ENCODE measurements at places on chromosomes 2 and 18.

DNA sequence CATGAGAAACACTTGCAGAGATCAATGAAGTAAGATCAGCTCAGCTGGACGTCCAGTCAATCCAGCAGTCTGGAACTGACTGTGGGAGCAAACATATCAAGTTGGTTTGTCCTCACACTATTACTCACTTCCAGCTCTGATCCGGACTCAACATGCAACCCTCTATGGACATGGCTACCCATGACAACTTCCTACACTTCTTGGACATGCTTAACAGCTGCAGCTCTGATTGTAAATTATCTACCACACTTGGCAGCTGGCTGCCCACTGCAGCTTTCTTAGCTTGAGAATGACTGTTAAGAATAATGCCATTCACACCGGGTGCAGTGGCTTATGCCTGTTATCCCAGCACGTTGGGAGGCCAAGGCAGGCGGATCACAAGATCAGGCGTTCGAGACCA is 429.8 kb downstream of the EPHA4 start:
- no peak for DNase-seq

GRCh38 chr2:157367704-157368103 is 42.1 kb upstream of the ERMN start:
- no peak for DNase-seq

GRCh38 chr18:21996351-21996826 is 173.0 kb upstream of the GATA6 start:
- no peak for DNase-seq

DNA sequence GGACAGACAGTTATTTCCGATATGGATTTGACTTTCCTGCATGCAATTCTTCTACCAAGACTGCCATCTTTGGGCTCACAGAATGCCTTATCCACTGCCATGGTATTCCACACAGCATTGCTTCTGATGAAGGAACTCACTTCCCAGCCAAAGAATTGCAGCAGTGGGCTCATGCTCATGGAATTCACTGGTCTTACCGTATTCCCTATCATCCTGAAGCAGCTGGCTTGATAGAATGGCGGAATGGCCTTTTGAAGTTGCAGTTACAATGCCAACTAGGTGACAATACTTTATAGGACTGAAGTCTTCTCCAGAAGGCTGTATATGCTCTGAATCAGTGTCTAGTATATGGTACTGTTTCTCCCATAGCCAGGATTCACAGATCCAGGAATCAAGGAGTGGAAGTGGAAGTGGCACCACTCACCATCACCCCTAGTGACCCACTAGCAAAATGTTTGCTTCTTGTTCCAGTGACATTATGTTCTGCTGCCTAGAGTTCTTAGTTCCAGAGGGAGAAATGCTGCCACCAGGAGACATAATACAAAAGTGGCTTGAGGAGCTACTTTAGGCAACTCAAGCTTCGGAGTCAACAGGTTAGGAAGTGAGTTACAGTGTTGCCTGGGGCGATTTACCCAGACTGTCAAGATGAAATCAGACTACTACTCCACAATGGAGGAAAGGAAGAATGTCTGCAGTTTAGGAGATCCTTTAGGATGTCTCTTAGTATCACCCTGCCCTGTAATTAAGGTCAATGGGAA is 23.8 kb upstream of the SMAD4 start:
- DNase-seq: no peak

DNA sequence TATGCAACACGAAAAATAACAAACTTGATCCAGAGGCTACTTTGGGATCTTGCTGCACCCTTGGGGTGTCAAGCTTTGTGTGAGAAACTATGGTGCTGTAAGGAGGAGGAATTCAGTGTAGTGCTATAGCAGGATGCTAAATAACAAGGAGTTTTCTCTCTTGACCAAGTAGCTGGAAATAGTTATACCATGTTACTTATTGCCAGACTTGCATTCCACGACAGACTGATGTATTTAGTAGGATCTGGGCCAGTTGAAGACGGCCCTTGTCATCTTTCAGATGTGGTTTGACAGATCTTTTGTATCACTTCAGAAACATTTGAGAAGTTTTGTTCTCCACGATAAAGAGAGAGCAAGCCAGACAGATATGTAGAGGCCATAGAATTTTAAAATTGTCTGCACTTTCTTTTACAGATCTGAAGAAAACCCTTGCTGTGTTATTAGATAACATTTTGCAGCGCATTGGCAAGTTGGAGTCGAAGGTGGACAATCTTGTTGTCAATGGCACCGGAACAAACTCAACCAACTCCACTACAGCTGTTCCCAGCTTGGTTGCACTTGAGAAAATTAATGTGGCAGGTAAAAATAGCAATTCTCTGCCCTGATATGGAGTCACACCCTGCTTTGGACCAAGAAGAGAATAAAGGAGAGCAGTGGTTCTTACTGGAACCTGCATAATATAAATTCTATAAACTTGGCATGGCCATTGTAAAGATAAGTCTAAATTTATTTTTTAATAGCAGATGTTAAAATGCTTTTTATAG is 16.3 kb downstream of the MGAT5 start:
- DNase-seq: no peak

DNA sequence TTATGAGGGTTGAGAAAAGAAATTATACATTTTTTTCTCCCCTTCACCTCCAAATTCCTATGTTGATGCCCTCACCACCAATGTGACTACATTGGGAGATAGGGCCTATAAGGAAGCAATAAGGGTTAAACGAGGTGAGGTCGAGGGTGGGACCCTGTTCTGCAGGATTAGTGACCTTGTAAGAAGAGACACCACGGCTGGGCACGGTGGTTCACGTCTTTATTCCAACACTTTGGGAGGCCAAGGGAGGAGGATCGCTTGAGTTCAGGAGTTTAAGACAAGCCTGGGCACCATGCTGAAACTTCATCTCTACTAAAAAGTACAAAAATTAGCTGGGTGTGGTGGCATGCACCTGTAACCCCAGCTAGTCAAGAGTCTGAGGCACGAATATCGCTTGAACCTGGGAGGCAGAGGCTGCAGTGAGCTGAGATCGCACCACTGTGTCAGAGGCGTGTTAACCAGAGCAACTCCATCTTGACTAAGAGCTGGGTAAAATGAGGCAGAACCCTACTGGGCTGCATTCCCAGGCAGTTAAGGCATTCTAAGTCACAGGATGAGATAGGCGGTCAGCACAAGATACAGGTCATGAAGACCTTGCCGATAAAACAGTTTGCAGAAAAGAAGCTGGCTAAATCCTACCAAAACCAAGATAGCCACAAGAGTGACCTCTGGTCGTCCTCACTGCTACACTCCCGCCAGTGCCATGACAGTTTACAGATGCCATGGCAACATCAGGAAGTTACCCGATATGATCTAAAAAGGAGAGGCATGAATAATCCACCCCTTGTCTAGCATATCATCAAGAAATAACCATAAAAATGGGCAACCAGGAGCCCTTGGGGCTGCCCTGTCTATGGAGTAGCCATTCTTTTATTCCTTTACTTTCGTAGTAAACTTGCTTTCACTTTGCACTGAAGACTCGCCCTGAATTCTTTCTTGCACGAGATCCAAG is 77.0 kb downstream of the NCAPH start:
- DNase-seq: no peak

- DNase-seq: no peak
Observed at GRCh38 chr18:55641486-55641885, 53.5 kb upstream of the TCF4 start.

DNA sequence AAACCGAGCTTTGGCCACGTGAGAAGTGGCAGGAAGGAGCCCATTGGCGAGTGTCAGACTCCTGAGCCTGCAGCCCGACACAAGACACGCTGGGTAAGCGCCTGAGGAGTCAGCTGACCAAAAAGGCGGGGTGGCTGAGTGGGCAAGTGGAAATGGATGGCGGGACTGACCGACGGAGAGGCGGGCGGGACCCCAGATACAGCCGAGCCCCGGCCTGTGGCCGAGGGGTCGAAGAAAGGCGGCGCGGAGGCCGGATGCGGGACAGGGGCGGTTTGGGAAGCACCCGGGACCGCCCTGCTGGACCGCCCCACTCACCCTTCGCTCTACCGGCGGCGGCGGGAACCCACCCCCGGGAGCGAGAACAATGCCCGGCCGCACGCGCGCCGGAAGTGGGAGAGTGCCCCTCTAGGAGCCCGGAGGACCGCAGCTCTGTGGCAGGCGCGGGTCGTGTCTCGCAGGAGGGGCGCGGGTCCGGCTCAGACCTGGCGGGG is 22.8 kb downstream of the ZSCAN30 start:
- DNase-seq: peak; percentile 92

DNA sequence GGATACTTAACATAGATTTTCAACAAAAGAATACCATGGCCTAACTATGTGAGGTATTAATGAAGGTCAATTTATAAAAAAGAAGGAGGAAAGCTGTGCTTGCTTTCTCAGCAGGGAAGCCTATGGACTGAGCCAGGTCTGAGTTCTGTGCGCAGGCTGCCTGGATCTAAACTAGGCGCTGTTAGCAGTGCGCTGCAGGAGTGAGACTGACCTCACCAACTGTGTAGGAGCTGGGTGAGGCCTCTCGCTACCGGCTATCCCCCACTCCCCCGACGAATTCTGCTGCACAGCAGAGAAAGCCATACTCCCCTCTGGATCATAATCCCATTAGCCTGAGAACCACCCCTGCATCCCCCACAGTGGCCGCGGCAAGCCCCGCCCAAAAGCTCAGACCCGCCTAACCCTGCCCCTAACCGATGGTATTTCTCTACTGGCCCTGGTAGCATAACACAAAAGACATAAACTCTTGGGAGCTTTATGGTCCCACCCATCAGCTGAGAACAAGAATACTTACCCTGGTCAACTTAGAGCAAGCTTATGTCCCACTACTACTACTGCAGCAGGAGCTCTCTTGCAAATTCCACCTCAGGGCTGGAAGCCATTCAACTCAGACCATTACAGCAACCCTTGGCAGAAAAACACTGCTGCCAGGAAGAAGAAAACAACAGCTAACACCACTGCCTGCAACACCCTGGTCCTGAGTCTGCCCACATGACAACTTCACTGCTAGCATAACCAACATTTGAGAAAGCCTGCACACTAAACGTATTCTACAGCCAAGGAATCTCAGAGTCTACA is 28.0 kb downstream of the SULT1C2 start:
- no peak for DNase-seq

DNA sequence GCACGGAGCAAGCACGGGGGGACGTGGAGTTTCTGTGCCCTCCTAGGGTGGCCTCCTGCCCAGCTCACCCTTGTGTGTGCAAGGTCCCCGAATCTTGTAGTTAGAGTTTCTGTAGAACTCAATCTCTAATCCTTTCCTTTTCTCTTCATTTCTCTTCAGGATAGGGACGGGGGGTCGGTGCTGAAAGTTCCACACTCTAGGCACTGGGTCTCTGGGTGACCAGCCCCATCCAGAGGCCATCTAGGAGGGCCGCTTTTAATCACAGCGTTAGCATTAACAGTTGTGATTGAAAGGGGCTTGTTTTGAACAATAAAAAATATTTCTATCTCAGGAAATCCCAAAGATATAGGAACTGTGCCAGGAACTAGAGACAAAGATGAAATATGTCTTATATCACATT is 10.5 kb downstream of the SOCS6 start:
- no peak for DNase-seq

GRCh38 chr2:217103752-217104545 is 244.1 kb upstream of the TNP1 start:
- DNase-seq: no peak

DNA sequence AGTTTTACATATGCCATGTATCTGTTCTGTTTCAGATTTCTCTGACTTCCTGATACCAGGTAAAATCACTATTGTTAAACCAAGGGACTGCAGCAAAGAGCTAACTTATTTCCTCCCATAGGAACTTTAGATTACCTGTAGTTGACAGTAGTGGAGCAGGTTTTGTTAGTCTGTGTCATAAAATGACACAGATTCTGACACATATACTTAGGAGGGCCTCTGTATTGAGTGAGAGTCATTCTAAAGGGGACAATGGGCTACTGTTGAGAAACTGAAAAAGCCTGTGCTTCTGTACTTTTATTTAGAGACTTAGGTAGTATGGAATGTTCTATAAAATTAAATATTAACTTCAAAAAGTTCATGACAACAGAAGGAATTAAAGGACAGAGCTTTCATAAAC is 48.2 kb downstream of the KCMF1 start:
- no peak for DNase-seq

DNA sequence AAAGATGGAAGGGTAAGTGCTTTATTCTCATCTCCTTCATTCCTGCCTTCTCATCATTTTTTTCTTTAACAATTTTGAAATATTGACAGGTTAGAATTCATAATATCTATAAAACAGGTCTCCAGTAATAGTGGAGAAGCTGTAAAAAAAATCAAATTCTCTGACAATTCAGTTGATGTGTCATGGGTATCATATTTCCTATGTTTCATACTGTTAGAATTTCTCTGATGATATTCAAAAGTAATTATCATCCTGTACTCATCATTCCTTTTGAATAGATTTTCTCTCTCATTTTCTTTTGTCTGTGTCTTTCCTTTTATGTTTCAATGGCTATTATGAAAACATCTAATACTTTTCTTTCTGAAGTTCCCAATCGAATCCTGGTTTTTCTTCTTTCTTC is 97.7 kb downstream of the CPS1 start:
- no peak for DNase-seq

DNA sequence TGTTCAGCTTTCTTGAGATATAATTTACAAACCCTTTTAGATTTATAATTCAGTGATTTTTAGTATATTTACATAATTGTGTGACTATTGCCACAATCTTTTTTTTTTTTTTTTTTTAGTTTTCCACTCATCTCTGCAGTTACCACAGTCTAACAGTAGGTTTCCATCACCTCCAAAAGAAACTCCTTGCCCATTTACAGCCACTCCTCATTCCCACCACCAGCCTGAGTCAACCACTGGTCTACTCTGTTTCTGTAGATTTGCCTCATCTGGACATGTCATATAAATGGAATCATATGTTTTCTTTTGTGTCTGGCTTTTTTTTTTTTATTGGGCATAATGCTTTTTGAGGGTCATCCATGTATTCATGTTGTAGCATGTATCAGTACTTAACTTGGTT is 16.1 kb downstream of the MTX2 start:
- DNase-seq: no peak

GRCh38 chr2:154850532-154850931 is 152.0 kb downstream of the KCNJ3 start:
- DNase-seq: no peak

DNA sequence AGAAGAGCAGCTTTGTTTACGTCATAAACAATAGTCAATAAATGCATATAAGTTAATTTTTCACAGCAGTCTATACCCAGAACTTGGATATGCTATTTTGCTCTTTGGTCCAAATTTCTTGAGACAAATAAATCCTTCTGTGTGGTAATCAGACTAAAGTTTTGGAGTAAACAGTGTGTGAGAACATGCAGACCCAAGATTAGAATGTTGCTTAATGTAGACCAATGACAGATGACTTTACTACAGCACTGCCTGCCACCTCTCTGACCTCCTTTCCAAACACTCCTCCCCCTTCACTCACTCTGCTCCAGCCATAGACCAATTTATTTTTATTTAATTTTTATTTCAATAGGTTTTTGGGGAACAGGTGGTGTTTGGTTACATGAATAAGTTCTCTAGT is 115.3 kb upstream of the TANK start:
- DNase-seq: no peak

DNA sequence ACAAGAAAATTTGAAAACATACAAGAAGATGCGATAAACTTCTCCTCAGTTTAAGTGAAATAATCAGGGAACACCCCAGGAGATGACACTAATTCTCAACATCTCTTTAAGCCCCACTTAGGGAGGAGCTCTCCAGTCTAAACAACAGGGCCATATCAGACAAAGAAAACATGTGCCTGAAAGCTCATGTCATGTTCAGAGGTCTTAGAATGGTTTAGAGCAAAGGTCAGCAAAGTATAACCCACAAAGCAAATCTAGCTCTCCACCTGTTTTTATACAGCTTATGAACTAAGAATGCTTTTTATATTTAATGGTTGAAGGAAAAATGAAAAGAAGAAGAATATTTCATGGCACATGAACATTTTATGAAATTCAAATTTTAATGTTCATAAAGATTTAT is 155.6 kb upstream of the NOL4 start:
- DNase-seq: no peak

- DNase-seq: no peak
Observed at GRCh38 chr2:195648787-195649186, 8.2 kb upstream of the SLC39A10 start.
